ENCODE measurements at places on chromosomes 4 and X.

GRCh38 chrX:37641859-37642258 is 43.7 kb upstream of the XK start:
- DNase-seq = no peak

GRCh38 chr4:139453041-139453370 is 915 bp upstream of the RAB33B start:
- DNase-seq = peak; percentile 70

GRCh38 chr4:68141852-68142251 is 12.2 kb upstream of the TMPRSS11F start:
- no peak for DNase-seq

DNA sequence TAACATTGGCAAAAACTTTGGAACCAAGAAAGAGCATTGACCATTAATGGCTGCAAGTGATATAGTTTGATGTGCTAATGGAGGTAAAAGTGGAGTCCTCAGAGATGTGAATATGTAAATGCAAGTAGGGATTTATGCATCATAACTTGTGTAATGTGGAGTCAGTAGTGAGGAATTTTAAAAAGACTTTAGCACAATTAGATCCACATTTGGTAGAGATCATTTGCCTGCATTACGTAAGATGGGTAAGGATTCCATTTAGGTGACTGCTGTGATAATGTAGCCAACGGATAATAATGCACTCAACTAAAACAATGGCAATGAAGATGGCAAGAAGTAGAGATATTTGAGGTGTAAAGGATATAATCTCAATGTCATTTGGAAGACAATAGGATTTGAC is 1128.4 kb downstream of the ADGRL3 start:
- DNase-seq = no peak

DNA sequence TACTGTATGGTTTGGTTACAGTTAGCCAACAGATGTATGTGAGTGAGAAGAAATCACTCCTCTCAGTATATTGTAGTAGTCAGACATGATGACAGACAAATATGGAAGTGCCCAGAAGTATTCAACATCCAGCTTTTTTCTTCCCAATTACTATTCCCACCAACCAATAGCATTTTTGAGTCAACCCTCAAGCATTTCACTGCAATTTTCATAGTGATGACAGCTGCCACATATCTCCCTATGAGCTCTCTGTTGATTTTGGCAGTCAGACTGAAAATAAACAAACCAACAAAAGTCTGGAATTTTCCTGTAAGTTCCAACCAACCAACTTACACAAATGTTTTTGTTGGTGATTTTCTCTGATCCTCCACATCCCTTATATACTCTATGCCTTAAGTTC is 8.2 kb upstream of the TRAM1L1 start:
- DNase-seq = no peak

DNA sequence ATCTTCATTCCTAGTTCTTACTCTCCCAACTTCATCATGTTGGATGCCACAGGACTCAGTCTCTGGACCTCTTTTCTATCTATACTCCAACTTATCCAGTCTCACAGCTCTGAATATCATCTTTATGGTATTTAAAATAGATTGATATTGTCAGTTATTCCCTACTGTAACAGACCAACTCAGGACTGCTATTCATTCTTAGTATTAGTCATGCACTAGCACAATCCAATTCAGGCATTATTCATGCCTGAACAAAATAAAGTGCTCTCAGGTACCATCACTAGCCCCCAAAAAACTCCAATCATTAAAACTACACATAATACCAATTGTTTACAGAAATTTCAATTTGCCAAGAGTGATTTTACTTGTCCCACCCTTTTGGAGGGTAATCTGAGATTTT is 37.7 kb downstream of the FRYL start:
- DNase-seq = no peak
